ENCODE measurements at places on chromosomes 5 and 9.

GRCh38 chr9:96599298-96599697, 20.3 kb downstream of the CDC14B start:
- no peak for DNase-seq

DNA sequence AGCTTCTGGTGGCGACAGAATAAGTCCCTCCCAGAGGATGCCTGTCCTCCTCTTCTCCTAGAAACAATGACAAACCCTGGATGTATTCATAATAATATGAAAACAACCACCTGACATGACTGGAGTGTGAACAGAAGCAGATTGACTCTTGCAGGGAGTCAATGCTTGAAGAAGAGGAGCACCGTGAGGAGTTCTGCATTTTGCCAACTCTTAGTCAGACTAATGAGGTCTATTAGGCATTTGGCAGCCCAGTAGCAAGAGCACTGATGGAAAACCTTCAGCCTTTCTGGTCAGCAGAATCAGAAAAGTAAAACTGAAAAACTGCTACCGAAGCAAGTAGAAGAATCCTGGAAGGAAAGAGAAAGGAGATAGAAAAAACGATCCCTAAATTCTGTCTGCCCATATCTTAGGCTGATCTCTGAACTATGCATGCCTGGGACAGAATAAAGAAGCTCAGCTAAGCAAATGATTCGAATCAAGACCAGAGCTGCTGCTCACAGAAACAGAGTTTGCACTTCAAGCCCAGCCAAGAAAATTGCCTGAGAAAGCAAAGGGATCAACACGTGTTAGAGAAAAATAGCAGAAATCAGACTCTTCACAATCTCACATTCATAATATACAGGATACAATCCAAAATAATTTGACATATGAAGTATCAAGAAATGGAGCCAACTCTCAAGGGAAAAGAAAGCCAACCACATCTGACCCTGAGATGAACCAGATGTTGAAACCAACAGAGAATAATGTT, 69.5 kb upstream of the OSMR start:
- no peak for DNase-seq

GRCh38 chr5:14261235-14261634, 118.1 kb downstream of the TRIO start:
- no peak for DNase-seq

DNA sequence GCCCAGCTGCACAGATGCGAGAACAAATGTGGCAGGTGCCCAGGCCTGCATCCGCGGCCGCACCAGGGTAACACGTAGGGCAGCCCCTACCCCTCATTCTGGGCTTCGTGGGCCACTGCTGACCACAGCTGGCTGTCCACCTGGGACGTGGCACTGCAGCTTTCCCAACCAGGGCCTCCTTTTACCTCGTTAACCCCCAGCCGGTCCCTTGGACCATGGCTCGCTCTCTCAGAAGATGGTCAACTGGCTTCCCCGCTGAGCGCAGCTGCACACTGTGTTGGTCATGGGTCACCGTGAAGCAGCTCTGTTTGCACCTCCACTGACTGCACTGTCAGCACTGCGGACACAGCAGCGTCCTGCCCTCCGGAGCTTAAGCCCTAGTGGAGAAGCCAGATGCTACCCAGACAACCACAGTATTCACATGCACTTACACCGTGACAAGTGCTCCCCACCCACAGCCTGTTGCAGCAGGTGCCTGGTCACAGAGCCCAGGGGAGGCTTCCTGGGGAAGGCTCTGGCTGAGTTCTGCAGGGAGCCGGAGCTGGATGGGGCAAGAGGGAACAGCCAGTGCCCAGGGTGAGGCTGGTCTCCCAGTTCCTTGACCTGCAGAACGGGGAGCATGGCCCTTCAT, 10.5 kb upstream of the PLEKHG4B start:
- DNase-seq, result peak; percentile 62

GRCh38 chr5:73120222-73121118, at the start of gene TMEM171:
TSS of gene TMEM171 (plus strand) at chr5:73120575. CDS start at chr5:73123374, 2,799 bp downstream.
- DNase-seq, result no peak

GRCh38 chr9:79623799-79624721, 52.3 kb downstream of the TLE4 start:
- DNase-seq, result no peak

- no peak for DNase-seq
These were observed 14.2 kb downstream of the NDUFAF2 start for GRCh38 chr5:60959156-60959555.

GRCh38 chr9:35918780-35919179, 9.5 kb downstream of the SPAAR start:
- no peak for DNase-seq

- DNase-seq, result no peak
These were observed 30.2 kb upstream of the CEP72 start for GRCh38 chr5:581941-582340.

- DNase-seq, result no peak
These were observed 189.2 kb downstream of the NDUFS4 start for GRCh38 chr5:53749621-53750020.

Measured in NCI-H187 (cell line).